Occipital lobe (tissue), 3 donors: ENCODE measurements at places on chromosomes 4 and X. TPM values are rescaled to one million over a fixed set of nuclear protein-coding genes. Genes with fewer than 3 reads are reported as not detected.

The ASB12 gene
- 0.31 TPM for total RNA-seq

The NEUROG2 gene
- total RNA-seq: 10.1 TPM

DNA sequence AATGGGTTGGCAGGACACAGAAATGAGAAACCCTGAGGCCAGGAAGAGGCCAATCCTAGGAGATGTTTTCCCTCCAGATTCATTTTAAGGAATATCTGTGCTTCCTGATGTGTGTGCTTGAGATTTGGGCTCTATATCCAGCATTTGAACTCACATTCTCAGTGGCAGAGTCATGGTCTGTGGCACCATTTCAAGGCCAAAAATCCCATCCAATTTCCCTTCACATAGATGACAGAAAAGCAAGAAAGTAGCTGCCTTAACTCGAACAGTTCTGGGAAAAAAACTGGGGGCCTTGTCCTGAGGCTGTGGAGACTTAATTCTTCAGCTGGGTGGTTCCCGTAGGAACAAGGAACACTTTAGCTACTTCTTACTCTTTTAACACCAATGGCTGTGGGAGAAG, 27.4 kb downstream of the TAF7L start:
- DNase-seq: no peak

The NPY2R gene
- 1.2 TPM for total RNA-seq

The PRMT9 gene
- total RNA-seq: 16.7 TPM

The CHRNA9 gene
- total RNA-seq: 0.31 TPM

GRCh38 chrX:150872773-150873336, 25.6 kb downstream of the CD99L2 start:
- DNase-seq: no peak

DNA sequence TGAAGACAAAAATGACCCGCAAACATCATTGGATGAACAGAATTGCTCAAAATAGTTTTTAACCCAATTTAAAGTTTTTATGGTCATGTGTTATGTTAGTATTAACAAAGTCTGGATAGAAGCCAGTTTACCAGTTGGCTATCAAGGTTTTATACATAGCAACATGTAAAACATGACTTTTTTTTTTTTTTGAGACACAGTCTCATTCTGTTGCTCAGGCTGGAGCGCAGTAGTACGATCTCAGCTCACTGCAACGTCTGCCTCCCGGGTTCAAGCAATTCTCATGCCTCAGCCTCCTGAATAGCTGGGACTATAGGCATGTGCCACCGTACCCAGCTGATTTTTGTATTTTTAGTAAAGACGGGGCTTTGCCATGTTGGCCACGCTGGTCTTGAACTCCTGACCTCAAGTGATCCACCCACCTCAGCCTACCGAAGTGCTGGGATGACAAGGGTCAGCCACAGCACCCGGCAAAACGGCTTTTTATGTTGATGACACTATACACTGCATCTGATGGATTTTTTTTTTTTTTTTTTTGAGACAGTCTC, 3.4 kb downstream of the SAT1 start:
- no peak for DNase-seq

DNA sequence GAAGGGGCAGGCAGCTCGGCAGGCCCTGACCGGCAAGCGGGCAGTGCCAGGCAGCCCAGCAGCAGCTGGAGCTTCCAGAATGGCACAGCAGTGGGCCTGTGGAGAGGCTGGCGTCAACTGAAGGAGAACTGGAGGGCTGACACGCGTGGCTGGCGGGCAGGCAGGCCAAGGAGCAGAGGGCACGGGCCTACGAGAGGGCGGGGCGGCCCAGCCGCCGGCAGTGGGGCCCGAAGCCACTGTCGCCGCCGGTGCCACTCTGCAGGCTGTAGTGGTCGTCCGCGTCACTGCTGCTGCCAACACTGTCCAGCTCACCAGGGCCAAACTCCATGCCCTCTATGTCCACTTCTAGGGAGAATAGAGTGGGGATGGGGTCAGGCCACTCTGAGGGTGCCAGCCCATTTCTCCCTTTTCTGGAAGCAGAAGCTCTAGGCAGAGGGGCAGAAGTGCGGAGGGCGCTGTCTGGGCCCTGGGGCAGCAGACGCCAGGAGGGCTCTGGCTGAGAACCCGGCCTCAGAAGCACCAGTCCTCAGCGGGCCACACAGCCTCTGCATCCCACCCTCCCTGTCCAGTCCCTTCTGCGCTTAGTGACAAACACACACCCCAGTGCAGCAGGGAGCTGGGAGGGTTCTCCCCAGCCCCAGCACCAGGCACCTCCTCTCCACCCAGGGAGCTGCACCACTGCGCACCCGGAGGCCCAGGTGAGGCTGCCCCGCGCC, 8.6 kb upstream of the HAUS3 start:
- DNase-seq: no peak

The OPRPN gene
- total RNA-seq: not detected

The TCEAL7 gene
- total RNA-seq: 86.6 TPM

DNA sequence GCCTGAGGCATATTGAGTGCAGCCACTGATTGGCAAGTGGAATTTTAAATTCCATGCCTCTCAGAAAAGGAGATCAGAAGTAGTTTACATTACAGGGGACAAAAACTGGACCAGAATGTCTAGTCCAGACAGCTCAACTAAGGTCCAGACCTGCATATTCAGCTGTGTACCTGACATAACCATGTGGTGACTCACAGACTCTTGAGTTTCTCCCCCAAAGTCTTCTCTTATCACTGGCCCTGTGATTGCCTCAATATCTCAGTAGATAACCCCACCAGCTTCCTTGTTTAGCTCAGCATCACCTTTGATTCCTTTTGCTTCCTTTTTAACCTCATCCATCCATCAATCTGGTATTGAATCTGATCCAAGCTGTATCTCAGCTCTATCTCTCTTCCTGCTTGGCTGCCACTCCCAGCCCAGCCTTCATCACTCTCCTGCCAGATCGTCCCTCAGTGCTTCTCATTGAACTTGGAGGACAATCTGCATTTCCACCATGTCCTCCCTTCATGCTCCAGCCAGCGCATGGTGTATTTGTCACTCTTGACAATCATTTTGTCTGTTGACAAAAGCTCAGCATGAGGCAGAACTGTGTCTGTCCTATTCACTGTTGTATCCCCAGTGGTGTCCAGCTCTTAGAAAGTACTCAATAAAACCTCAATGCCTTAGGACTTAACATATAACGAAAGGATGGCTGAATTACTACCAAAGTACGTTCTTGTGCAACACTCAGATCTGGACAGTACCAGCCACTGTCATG, 27.8 kb upstream of the SLC2A9 start:
- DNase-seq: no peak

DNA sequence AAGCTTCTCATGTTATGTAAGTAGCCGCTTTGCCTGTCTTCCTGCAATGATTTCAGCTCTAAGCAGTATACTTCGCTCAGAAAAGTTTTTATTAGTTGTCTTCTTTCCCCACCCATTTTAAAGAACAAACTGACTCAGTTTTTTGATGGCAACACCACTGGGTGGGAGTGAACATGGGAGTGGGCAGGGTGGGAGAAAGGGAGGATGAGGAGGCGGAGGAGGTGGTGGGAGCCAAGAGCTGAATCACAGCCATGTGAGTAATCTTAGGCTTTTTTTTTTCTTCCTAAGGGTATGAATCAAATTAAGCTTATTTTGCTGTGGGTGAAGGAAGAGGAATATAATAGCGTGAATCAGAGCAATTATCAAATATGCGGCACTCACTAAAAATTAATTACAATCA, 574.3 kb upstream of the DIPK2B start:
- no peak for DNase-seq

The CNKSR2 gene
- 200 TPM for total RNA-seq

- DNase-seq: no peak
Measured at GRCh38 chr4:173793937-173794510, 264.0 kb upstream of the HAND2 start.

DNA sequence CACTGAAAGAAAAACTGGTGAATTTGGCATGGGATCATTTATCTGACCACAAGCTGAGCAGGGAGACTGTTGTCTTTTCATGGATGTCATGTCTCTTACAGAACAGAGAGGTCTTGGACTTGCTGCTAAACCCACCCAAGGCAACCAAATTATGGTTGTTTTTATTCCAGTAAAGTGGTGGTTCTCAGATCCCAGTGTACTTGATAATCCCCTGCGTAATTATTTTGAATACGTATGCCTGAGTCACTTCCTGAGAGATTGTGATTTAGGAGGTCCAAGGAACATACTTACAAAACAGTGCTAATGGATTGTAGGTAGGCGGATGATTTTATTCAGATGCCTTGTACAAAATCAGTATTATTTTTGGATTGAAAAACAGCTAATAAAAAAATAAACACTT, 585.6 kb downstream of the IL1RAPL1 start:
- no peak for DNase-seq

GRCh38 chr4:86249074-86249473, 110.8 kb downstream of the MAPK10 start:
- no peak for DNase-seq

GRCh38 chr4:151865312-151865711, 104.5 kb upstream of the GATB start:
- DNase-seq: peak; percentile 70

GRCh38 chrX:154369449-154370299, 4.8 kb downstream of the FLNA start:
- DNase-seq: peak; percentile 25

GRCh38 chr4:53105313-53105712, 243.2 kb downstream of the RASL11B start:
- no peak for DNase-seq
